ENCODE measurements at places on chromosomes 5 and 9.

- DNase-seq: no peak
These were observed 512.9 kb downstream of the NTRK2 start for GRCh38 chr9:85182383-85182782.

DNA sequence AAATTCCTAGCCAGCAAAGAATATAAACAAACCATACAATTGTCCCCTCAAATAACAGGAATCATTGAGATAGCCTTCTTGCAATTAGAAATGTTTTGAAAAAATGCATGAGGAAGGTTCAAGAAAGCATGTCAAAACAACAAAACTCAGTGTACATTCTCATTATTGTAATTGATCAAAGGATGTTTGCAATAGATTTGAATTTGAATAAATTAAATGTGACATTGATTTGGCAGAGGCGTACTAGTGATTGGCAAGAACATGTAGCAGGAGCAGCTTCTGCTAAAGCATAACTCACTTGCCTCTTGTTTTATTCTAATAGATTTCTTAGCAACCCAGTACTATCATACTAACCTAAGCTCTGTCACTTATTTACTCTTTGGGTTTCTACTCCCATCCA is 19.9 kb downstream of the SMIM15 start:
- no peak for DNase-seq

GRCh38 chr5:1723957-1724821 is 75.4 kb downstream of the MRPL36 start:
- no peak for DNase-seq

DNA sequence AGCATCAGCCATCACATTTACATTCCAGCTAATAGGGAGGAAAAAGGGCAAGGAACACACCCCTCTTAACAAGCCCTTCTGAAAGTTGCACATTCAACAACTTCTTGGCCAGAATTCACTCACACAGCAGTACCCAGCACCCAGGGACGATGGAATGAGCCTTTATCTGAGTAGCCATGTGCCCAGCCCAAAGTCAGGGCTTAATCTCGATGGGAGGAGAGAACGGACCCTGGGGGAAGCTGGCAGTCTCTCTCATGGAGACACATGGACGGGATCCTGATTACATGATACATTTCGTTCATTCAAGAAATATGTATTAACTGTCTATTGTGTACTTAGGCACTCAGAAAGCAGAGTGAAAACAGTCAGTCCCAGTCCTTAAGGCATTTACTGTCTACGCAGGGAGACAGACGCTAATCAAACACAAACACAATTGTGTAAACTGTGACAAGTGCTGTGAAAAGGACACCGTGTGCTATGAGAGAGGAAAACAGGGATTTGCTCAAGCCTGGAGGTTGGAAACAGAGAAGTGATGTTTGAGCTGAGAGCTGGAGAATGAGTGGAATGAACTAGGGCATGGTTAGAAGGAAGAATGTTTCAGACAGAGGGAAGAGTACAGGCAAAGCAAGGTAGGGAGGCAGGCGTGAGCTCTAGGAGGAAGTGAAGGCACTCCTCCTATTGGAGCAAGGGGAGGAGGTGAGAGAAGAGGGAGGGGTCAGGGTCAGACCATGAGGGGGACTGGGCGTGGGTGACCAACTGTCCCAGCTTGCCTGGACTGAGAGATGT is 7.4 kb downstream of the OTULINL start:
- DNase-seq: no peak

DNA sequence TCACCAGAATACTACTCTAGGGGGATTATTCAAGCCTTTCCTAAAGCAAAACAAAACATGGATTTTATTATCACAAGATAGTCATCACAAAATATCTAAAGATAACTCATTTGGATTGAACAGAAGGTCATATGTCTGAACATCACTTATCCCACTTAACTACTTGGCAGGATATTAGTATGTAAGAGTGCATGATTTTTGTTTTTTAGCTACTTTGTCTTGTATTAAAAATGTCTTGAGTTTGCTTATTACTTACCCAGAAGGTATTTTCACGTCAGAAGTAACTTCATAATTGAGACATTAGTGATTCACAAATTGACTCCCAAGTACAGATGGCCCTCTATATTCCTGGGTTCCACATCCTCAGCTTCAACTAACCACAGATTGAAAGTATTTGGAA is 113.8 kb downstream of the TLE4 start:
- peak; percentile 73 for DNase-seq
